ENCODE measurements at places on chromosomes 6 and 20.

GRCh38 chr6:20197251-20197650 lies 15.0 kb downstream of the MBOAT1 start:
- no peak for DNase-seq

DNA sequence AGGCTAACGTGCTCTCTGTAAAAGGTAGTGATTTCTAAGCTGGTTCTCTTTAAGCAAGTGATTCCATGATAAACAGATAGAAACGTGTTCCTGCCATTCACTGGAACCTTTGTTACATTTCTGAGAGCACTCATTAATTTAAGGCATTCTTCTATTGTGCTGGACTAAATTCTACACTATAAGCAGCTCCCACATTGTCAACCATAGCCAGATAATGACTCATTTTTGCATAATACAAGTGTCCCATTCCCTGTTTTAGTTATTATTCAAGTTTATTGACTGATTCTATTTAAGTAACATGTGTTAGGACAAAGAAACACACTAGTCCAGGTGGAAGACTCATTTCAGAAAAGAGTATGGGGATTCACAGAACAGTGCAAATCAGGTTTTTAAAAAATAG lies 13.5 kb upstream of the XRN2 start:
- no peak for DNase-seq

GRCh38 chr20:32534661-32535240 lies 50.4 kb downstream of the NOL4L start:
- no peak for DNase-seq

- no peak for DNase-seq
Observed at GRCh38 chr20:34965051-34965450, 9.4 kb downstream of the MYH7B start.

DNA sequence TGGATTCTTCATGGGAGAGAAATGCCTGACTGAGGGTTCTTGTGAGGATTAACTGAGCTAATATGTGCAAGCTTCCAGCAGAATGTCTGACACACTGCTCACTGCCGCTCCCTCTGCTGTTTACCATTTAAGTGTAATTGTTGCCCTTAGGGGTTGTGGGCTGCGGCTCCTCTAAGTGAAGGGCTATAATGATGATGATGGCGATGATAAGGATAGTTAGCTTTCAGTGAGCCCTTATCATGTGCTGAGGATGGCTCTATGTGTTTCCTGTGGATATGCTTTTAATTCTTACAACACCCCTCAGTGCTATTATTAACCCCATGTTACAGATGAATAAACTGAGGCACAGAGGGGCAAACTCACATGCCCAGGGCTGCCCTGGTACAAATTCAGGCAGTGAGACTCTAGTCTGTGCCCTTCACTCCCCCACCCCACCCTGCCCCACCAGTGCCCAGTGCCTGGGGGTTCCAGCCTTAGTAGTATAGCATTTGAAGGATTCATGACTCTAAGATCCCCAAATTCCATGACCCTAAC lies 33.4 kb downstream of the TGM2 start:
- no peak for DNase-seq

DNA sequence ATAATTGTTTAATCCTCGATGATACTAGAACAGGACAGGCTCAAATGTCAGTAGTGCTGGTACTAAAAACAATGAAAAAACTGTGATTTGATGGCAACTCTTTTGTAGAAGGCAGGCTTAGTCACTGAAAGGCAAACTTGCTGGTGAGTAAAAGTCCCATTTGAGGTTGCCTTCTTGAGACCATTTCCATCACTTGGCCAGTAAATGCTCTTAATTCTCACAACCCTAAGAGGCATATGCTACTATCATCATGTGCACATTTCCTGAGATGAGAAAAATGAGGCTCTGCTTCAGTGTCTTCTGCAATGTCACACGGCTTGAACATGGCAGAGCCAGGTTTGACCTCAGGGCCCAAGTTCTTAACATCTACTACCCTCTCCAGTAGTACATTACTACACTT lies 9.9 kb downstream of the AKIRIN2 start:
- DNase-seq, result no peak

DNA sequence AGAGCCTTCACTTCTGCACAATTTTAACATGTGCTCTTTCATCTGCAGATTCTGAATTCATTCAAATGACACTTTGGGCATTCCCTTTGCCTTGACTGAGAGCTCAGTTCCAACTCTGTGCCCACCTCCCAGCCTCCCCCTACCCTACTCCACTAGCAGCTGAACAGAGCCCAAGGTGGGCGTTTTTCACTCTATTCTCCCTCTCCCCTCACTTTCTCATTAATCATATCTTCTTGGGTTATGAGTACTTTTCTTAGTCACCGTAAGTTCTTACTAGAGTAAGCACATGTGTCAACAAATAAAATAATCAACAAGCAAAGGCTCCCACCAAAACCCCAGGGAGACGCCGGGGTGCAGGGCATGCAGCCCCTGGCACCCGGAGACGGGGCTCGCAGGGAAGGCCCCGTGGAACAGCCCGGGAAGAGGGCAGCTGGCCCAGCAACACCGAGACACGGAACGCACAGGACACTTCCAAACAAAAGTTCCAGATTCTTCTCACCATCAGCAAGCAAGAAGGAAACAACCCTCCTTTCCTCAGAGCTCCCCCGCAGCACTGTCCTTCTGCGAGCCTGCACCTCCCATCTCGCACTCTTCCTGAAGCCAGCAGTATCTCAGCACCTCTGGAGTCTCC lies 34.1 kb downstream of the TAF4 start:
- no peak for DNase-seq

DNA sequence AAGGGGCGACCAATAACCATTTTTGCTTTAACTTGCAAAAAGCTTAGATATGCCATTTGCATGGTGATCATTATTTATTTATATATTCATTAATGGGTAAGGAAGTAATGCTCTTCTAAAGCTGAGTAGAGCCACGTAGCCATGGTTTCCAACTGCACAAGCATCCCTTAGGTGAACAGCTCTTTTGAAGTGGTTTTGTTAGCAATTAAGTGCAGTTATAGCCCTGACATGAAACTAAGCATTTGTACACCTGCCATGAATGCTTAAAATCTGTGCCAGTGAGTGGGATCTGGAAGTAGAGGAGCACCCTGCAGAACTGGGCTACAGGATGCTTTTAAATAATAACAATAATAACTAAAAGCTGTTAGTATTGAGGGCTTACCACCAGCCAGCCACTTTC lies 19.1 kb downstream of the TRAF3IP2 start:
- no peak for DNase-seq

- DNase-seq, result no peak
Observed at GRCh38 chr6:71599359-71599758, 287.0 kb upstream of the RIMS1 start.

DNA sequence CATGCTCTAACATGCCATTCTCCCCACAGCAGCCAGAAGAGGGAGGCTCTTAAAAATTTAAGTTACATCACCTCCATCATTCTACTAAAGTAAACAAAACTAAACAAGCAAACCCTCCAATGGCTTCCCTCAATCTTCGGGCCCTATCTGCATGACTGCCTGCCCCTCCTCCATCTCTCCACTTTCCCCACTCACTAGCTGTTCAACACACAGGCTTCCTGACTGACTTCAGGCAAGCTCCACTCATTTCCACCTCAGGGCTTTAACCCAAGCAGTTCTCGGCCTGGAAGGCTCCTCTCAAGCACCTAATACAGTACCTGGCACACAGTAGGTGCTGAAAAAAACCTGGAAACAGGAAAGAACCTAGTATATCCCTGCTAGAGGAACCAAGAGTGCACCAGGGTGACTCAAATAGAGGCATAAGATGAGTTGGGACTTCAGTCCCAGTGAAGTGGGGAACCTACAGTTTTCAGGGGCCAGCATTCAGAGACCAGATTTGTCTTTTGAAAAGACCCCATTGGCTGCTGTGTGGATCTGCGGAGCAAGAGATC lies 2.8 kb downstream of the AHCY start:
- DNase-seq, result no peak

DNA sequence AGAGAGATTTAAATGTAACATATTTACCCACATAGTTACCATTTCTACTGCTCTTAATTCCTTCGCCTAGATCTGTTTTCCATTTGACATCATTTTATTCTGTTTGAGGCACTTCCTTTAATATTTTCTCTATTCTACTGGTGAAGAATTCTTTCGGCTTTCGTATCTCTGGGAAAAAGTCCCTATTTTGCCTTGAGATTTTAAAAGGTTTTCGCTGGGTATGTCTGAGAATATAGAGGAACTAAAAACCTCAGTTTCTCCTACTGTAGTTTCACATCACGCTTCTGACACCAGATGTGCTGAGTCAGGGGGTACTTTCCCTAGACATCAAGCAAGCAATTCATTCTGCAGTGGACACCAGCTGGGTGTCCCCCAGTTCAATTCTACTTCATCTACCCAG lies 61.7 kb downstream of the E2F3 start:
- DNase-seq, result no peak

- no peak for DNase-seq
Observed at GRCh38 chr20:10447028-10447427, 11.9 kb downstream of the SLX4IP start.

DNA sequence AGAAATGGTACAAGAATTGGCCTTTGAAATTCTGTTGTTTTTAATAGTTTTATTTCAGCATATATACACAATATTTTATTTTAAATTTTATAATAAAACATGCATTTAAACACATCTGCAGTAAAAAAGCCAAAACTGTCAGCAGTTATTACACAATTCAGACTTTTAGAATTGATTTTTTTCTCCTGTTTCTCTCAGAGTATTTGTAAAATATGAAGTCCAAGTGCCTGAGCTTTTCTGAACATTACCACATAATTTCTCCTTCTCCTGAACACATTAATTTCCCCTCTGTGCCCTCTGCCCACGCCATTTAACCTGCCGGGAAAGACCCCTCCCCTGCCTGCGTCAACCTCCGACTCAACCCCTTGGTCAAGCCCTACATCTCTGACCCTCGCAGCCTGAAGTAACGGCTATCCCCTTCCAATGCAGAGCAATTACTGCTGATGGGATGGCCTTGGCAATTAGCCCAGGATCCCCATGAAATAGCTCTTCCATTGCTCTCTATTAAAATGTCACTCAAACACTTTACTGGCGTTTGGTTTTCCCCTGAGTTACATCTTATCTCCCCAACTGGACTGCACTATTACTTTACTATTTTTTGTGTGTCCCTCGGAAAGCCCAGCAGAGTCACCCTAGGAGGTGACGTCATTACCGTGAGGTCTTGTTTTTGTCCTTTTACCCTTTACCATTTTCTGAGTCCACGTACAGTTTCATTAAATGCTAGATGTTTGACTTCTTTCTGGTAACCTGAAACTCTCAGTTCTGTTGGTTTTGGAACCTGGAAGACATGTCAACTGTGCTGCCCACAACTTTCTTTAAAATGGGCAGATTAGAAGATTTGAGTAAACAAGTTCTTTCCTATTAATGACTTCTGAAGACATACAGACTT lies 146.7 kb upstream of the TAB2 start:
- no peak for DNase-seq

- no peak for DNase-seq
Observed at GRCh38 chr6:37311741-37312473, 41.9 kb upstream of the RNF8 start.

- DNase-seq, result no peak
Observed at GRCh38 chr20:415820-416322, 7.8 kb downstream of the RBCK1 start.

- no peak for DNase-seq
Observed at GRCh38 chr6:132780770-132781371, 17.6 kb downstream of the SLC18B1 start.

GRCh38 chr6:5632348-5632935 lies 371.1 kb downstream of the FARS2 start:
- DNase-seq, result no peak

GRCh38 chr6:73560853-73561407 lies 40.1 kb upstream of the EEF1A1 start:
- DNase-seq, result no peak

GRCh38 chr6:80679992-80680391 lies 573.5 kb downstream of the BCKDHB start:
- DNase-seq, result no peak

- DNase-seq, result no peak
Observed at GRCh38 chr6:22071270-22072041, 225.4 kb downstream of the PRL start.

DNA sequence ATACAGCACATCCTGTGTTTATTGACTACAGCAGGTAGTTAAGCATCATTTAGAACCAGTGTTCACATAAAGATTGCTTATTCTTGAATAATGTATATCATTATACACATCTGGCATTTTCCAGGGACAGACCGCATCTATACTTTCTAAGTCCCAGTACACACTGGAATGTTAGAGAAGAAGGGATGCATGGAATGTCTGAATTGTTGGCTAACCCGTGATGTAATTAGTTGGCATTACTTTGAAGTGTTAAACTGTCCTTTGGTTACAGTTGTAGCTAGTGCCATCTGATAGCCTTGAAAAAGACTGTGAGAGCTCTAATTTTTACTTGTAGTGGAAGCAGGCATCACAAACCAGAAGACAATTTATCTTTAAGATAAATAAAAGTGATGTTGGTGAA lies 29.8 kb upstream of the MCHR2 start:
- DNase-seq, result no peak

- no peak for DNase-seq
Observed at GRCh38 chr6:79430913-79431536, 106.2 kb downstream of the LCA5 start.

DNA sequence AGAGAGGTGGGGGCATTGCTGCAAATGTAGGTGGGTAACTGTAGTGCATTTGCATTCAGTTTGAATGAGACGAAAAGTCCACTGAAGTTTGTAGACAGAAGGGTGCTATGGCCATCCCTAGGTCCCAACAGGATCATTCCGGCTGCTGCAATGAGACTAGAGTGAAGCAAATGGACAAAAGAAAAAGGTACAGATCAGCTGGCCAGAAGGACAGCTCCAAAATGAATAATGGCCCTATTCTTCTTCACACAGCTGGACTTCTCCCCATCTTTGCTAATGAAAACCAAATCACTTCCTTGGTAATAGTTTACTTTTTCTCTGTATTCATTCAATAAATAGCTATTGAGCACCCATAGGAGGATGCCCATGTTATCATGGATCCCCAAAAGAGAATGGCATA lies 56.4 kb upstream of the TPD52L1 start:
- DNase-seq, result no peak

DNA sequence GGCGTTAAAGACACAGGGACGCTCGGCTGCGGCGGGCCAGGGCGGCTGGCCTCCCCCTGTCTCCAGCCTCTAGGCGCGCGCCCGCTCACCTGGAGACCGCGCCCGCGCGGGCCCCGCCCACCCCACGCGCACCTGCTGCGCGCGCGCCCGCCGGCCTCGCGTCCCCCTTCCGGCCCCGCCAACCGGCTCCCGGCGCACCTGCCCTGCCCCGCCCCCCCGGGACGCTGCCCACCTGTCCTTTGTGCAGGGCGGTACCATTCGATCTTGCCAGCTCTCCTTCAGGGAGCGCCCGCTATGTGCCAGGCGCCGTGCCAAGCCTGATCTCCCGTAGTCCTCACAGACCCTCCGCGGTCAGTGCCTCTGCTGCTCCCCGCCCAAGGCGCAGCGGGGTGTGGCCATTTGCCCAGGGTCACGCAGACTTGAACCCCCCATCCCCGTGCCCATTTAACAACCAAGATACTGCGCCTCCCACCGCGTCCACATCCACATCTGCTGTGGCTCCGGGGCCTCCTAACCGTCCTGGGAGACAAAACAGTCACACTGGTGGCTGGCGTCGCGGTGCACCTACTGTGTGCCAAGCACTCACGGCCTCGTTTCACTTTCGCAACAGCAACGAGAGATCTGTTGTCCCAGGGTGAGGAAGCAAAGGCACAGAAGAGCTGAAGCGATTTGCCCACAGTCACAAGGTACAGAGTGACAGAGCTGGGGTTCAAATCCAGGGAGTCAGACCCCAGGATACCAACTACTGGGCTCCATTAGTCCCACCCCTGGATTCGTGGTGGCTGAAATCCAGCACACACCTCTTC lies 48.1 kb downstream of the NOL4L start:
- no peak for DNase-seq

- DNase-seq, result no peak
Observed at GRCh38 chr6:168307695-168308021, 11.9 kb downstream of the DACT2 start.
